ENCODE measurements at places on chromosomes 4 and X.

DNA sequence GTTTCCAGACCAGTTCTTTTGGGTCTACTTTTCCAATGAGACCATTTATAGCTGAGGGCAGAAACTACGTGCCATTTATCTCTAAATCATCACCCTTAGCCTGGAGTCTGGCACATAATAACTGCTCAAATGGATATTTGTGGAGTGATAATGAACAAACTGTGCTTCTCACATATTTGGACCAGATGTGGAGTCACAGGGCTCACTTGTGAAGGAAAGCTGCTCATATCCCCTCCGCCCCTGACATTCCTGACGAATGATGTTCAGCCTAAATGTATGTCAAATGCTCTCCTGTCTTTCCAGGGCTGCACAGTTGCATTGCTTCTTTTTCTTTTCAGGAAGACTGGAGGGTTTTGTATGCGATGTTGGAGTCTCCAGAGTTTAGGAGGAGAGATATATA lies 110.1 kb downstream of the GBA3 start:
- no peak for DNase-seq

DNA sequence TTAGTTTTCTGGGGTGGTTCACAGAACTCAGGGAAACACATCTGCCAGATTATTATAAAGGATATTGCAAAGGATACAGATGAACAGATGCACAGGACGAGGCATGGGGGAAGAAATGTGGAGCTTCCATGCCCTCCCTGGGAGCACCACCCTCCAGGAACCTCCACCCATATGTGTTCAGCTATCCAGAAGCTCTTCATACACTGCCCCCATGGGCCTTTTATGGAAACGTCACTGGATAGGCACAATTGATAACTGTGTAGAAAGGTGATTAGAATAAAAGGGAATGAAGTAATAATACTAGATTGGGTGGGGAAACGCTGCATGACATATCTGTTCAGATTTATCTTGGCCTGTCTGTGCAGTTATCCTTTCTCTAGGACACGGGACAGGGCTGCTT lies 357.9 kb downstream of the HS3ST1 start:
- no peak for DNase-seq

DNA sequence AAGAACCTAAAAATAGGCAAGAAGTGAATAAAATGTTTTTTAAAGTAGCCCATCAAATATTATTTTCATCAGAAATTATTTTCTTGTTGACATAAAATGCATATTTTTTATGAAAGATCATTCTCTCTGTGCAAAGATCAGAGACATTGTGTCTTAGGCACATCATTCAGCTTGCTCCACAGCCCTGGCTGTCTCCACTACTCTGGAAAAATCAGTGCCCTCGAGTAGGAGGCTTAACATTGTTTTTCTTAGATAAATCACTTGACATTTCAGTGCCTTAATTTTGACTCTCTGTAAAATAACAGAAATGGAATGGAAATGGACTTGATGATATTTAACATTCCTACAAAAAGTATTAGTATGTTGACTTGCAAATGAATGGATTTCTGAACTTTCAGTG lies 77.9 kb downstream of the FAT4 start:
- no peak for DNase-seq

DNA sequence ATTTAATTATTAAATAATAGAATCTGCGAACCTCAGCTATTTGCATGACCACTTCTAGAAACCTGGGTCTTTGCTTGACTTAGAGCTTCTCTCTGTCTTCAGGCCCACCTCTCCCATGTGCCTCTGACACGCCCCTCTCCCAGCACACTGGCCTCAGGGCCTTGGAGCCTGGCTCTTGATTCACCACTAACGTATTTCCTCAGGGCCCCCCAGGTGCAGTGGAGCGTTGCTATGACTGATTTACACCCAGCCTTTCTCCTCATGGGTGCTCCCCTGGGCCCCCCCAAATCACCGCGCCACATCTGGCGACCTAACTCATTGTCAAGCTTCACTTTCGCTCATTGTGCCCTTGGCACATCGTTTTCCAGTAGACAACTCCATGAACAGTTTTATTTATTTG lies 37.9 kb upstream of the TENM3 start:
- no peak for DNase-seq

DNA sequence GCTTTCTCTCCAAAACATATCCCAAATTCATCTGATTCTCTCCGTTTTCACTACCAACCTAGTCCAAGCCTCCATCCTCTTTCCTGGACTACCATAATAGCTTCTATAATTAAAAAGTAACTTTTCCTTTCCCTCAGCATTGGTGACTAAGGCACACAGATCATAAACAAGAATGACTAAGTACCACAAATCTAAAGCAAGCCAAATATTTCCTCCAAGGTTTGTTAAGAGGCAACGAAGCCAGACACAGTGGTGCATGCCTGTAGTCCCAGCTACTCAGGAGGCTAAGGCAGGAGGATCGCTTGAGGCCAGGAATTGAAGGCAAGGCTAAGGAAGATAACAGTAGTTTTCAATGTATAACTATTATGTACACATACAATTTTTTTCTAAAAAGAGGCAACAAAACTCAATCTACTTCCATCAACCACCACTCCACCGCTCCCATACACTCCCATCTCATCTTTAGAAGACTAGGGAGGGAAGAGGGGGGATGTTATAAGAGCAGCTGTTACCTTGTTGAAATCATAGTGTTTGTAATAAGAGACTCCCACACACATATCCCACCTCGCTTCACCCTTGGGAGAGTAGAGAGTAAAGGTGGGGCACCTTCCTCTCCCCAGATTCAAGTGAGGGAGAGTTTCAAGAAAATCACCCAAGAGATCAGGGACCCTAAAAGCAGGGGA lies 4.2 kb upstream of the JCHAIN start:
- no peak for DNase-seq

DNA sequence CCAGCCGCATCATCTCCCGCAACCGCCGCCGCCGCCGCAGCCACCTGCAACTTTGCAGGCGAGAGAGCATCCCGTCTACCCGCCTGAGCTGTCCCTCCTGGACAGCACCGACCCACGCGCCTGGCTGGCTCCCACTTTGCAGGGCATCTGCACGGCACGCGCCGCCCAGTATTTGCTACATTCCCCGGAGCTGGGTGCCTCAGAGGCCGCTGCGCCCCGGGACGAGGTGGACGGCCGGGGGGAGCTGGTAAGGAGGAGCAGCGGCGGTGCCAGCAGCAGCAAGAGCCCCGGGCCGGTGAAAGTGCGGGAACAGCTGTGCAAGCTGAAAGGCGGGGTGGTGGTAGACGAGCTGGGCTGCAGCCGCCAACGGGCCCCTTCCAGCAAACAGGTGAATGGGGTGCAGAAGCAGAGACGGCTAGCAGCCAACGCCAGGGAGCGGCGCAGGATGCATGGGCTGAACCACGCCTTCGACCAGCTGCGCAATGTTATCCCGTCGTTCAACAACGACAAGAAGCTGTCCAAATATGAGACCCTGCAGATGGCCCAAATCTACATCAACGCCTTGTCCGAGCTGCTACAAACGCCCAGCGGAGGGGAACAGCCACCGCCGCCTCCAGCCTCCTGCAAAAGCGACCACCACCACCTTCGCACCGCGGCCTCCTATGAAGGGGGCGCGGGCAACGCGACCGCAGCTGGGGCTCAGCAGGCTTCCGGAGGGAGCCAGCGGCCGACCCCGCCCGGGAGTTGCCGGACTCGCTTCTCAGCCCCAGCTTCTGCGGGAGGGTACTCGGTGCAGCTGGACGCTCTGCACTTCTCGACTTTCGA lies 654 bp downstream of the ATOH1 start:
- DNase-seq: no peak

DNA sequence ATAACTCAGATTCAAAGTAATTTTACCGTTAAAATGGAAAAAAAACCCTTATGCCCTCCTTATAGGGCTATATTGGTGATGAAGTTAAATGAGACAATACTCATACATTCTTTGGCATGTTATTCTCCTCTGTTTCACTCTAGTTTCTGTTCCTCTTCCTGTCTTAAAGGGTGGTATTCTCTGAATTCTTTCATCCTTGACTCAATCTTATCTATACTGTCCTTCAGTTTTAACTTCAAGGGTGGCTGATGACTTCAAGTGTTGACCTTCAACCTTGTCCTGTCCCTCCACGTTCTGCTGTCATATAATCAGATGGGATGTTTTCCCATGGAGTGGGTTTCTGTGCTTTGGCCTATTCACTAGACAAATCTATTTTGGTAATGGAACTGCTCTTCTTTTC lies 44.0 kb downstream of the ZNF518B start:
- no peak for DNase-seq

GRCh38 chr4:76178296-76178695 lies 30.1 kb upstream of the NUP54 start:
- no peak for DNase-seq

DNA sequence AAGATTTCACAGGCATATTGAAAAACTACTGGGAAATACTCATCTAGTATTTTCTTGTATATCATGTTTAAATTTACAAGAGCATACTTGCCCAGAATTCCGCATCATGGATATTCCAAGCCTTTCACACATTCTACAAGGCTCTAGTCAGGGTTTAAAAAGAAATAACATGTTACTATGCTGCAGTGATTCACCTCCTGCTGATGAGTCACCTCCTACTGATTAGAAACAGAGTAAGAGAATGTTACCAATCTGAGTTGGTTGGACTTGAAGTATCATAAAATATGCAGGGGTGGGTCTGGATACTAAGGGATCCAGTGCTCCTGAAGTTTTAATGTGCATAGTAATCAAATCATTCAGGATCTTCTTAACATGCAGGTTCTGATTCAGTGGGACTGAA lies 192.0 kb upstream of the ANK2 start:
- no peak for DNase-seq

DNA sequence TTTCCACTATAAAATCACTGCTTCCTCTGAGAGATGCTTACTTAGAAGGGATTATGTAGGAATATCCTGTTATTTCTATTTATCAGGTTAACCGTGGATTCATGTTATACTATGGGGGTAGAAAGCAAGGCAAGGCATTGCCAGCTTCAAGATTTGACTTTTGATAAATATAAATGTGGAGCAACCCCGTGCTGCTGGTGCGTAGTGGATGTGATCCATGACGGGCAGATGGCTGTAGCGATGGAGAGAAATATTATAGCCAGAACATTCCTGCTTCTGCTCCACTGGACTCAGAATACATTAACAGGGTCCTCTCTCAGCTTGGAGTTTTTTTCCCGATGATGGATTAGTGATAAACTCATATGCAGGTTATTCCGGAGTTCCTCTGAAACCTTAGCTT lies 157.6 kb downstream of the TENM3 start:
- no peak for DNase-seq

DNA sequence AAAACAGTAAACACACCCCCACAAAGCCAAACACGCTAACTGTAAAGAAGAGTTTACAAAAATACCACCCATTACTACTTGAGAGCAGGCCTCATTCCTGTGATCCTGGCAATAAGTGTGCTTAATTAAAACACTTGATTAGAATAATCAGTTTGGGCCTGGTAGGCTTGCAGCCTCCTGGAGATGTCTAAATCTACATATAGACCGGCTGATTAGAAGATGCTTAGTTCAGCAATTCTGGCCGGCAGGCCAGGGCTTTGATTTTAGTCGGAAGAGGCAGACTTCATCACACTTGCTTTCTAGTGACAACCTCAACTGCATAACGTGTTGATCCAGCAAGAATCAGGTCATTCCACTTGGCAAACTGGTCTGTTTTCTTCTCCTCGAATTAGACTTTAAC lies 114.0 kb downstream of the DCTD start:
- DNase-seq: no peak

DNA sequence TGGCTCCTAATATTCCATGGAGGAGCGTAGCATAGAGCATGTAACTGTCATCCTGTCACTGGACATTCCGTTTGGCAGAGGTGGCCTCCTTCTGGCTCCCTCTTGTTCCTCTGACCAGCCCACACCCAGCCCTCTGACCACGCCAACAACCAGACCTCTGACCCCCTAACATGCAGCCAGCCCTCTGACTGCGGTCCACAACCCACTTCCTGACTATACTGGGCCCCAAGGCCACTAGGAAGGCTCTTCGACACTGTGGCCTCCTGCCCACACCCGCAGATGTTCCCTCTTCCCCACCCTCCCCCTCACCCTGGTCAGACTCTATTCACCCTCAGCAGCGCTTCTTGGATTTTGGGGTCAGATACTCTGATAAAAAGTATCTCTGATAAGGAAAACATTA lies 141.4 kb downstream of the EVC2 start:
- no peak for DNase-seq

DNA sequence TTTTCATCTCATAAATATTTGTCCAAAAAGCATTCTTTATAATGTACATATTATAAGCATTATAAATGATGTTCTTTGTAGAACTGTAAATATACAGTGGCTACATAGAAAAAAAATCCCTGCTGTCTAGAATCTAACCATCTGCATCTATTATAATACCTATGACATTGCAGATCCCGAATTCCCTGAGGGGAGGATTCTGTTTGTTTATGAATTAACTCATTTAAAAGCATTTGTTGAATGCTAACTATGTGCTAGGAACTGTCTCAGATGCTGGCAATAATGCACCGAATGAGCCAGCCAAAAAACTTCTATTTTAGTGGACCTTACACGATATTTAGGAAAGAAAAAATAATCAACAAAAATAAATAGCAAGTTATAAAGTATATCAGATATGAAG lies 189.6 kb downstream of the PACRGL start:
- no peak for DNase-seq

DNA sequence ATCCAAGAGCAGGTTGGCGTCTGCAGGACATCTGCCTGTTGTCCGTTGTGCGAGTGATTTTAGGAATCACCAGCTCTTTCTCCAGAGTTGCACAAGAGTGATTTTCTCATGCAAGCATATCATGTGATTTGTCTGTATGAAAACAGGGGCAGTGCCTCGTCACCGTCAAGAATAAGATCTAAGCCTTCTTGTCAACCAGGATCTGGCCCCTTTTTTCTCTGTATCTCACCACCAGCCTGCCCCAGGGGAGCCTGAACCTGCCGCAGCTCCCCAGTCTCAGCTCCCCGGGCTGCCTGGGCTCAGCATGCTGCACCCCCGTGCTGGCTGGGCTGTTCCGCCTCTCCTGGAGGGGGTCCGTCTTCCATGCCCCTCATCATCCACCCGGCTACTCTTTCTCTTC lies 90.5 kb downstream of the STOX2 start:
- no peak for DNase-seq

DNA sequence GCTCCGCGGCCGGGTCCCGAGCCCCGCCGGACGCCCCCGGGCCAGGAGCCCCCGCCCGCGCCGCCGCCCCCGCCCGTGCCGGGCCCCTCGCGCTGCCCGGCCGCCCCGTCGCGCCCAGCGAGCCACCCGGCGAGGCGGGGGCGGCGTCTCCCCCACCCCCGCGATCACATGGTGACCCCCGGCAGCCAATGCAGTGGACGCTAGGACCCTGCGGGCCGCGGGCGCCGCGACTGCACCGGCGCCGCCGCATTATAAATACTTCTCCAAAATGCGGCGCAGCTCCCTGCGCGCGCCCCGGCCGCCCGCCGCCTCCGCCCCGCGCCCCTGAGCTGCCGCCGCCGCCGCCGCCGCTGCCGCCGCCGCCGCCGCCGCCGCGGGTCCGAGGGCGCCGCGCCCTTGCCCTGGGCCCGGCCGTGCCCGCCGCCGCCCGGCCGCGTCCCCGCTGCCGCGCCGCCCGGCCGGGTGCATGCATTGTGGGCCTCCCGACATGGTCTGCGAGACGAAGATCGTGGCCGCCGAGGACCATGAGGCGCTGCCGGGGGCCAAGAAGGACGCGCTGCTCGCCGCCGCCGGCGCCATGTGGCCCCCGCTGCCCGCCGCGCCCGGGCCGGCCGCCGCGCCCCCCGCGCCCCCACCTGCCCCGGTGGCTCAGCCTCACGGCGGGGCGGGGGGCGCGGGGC lies at the start of gene NAT8L:
NAT8L (plus strand) TSS at position 282 of the 680 bp plus-strand sequence; CDS start at position 467, 185 bp downstream.
- DNase-seq: peak; percentile 27

- no peak for DNase-seq
Observed at GRCh38 chr4:103753868-103754653, 34.3 kb upstream of the TACR3 start.

- DNase-seq: no peak
Observed at GRCh38 chr4:177605252-177605651, 163.0 kb upstream of the AGA start.

Measured in NCI-H1105 treated with DMSO at 0.1 percent for 48 hours (cell line).